Activated CD8-positive, alpha-beta memory T cell treated with anti-CD3 and anti-CD28 coated beads for 24 hours (primary cell): ENCODE measurements at places on chromosomes 4 and X.

DNA sequence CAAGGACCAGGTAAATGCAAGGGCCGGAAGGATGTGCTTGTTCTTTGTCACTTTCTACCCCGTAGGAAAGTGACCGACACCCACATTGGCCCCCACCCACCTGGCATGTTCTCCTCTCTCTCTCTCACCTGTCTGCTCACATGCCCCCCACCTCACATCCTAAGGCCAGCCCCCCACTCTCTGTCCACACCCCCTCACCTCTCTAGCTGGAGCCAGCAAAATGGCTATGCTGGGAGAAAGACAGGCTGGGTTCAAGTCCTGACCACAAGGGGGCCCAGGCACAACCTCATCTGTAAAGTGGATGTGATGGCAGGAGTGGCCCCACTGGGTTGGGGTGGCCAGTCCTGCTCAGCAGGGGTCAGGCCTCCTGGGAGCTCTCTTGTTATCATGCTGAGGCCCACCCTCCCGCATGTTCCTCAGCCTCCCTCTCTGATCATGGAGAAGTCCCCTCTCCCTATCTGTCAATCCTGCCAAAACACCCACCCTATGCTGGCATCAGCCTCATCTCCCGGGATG is 1.7 kb upstream of the PPP2R2C start:
- peak; percentile 52 for DNase-seq

DNA sequence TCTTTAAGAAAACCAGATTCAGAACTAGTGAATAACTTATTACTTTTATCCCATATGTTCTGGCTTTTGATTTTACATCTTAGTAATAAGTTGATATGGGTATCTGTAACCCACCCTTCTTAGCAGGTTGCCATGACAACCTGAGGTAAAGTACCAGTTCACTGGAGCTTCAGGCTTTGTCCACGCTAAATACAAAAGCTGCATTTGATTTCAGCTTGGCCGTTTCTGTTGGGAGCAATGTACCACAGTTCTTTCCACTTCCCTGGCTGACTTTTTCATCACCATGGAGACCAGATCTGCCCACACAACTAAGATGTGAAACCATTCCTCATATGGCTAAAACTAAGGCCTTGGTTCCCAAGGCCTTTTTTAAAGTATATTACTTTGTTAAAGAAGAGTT is 26.1 kb downstream of the KLHL34 start:
- DNase-seq, result no peak

GRCh38 chr4:19711871-19712270 is 539.8 kb upstream of the SLIT2 start:
- DNase-seq, result no peak

- DNase-seq, result no peak
Observed at GRCh38 chr4:171542640-171543039, 270.6 kb upstream of the GALNTL6 start.

DNA sequence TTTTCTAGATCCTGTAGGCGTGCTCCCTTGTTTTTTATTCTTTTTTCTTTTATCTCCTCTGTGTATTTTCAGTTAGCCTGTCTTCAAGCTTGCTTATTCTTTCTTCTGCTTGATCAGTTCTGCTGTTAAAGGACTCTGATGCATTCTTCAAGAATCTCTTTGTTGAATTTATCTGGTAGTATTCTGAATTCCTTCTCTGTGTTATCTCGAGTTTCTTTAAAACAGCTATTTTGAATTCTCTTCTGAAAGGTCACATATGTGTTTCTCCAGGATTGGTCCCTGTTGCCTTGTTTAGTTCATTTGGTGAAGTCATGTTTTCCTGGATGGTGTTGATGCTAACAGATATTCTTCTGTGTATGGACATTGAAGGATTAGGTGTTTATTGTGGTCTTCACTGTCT is 15.3 kb downstream of the RAB33B start:
- DNase-seq, result no peak

DNA sequence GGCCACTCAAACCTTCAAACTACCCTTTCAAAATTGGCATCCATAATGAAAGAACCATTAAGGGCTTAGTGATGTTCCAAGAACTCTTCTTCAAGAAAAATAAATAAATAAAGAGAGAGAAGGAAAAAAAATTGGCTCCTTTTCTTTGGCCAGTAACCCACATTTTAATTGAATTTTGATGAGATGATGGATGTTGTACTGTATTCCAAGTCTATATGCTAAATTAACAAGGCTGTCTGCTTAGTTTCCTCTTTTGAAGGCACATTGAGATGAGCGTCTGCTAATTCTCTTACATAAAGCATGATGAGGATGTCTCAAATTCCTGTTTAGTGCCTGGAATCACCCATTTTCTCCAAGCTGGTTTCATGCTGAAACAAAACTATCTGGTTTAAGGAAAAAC is 33.4 kb downstream of the PHOX2B start:
- no peak for DNase-seq

GRCh38 chr4:1720163-1720983 is 750 bp downstream of the TMEM129 start:
- peak; percentile 84 for DNase-seq

GRCh38 chrX:139113708-139114107 is 402.2 kb upstream of the FGF13 start:
- no peak for DNase-seq

DNA sequence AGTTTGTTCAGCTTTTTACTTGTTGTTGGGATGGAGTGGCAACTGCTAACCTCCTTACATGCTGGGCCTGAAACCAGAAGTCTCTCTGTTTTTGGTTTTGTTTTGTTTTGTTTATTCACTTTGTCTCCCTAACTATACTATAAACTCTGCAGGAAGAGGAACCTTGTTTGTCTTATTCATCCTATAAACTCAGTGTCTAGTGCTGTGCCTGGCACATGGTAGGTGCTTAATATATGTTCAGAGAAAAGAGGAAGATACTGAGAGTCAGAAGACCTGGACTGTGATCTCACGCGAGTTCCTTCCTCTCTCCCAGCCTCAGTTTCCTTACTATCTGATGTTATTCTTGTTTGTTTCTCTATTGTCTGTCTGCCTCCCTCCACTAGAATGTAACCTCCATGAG is 71.3 kb downstream of the PRPS1 start:
- no peak for DNase-seq

- DNase-seq, result no peak
Observed at GRCh38 chrX:118855681-118856310, 32.2 kb downstream of the ZCCHC12 start.

DNA sequence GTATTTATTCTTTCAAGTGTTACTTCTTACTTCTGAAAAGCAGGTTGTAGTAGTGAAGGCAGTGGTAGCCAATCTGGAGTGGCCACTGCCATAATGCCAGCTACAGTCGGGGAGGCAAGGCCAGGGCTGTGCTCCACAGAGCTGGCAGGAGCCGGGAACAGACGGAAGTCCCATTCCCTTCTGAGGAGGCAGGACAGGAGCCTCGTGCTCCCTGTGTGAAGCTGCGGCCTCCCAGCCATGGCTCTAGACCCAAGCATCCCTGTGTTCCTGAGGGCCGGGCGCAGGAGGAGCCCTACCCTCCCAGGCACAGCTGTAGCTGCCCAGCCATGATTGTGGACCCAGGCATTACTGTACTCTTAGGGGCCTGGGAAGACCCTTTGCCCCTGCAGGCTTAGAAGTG is 461.8 kb downstream of the ADGRL3 start:
- no peak for DNase-seq

DNA sequence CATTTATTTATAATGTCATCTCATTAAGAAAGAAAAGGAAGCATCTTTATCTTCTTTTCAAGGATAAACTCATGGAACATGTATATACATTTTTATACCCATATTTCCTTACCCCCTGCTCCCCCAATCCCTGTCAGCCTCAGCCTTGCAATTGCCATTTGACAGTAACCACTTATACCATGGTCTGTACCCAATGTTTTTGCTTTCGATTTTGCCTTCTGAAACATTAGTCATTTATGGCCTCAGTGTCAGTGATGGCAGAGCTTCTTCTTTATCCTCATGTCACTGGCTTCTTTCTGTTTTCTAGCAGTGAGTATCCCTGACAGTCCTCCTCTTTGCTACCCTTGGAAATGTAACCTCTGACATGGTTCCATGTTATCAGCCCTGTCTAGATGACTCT is 228.4 kb downstream of the SPRY1 start:
- no peak for DNase-seq
